CD4-positive, alpha-beta T cell treated with Interleukin-6 at 100 ng/mL for 8 hours (primary cell): ENCODE measurements at places on chromosomes 16 and 17.

DNA sequence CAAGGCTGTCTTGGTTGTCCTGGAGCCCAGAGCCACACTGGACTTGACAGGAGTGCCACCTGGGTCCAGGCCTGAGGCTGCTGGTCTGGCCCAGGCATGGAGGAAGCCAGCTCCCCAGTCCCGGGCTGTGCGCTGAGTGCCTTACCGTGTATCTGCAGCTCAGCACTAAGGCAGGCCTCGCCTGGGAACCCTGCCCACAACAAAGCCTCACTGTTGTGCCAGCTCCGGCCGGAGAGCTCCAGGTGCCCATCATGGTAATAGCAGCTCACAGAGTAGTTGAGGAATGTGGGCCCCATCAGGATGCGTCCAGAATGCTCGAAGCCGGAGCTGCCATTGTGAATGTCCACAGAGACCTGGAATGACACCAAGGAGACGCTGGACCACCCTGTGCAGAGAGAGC is 72.2 kb downstream of the RMI2 start:
- DNase-seq = no peak

DNA sequence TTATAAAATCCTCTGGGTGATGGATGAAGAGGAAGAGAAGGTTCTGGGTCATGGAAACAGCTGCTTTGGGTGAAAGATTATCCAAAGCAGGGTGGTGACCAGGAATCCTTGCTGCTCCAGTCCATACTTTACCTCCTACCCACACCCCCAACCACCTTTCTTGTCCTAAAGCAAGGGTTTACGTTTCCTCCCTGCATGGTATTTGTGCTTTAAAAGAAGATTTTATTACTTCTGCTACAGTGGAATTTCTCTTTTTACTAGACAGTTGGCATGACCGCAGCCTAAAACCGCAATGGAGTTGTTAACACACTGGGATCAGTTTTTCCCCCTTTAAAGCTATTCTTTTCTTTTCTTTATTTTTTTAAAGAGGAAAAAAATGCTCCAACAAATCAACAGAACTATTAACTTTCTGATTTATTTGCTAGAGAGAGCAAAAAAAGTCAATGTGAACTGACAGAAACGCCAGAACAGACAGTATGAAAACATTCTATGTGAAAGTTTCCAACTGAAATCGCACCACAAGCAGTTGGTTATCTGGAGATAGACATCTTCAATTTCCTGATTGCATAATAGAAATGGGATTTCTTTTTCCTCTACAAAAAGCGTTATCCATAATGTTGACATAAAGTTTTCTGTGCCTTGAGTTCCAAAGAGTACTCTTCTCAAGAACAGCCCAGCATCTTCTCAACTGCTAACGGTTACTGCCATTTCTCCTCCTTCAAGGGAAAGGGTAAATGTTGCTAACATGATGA is 236.0 kb downstream of the IRX3 start:
- DNase-seq = no peak

DNA sequence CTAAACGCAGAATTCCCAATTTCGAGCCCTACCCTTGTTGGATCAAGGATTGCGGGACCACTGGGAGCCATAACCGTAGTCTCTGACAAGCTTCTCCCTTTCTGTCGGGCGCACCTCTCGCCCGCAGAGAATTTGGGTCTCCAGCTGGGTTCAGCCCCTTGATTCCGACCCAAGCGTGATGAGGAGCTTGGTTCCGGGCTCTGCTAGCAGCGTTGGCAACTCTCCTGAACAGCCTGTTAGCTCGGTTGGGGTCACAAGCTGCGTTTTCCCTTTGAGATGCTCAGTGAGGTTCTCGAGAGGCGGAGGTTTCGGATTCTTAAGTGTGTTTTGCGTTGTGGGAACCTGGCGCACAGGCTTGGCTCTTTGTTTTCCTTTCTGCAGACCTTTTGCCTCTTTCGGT is 655 bp downstream of the ATXN1L start:
- no peak for DNase-seq

DNA sequence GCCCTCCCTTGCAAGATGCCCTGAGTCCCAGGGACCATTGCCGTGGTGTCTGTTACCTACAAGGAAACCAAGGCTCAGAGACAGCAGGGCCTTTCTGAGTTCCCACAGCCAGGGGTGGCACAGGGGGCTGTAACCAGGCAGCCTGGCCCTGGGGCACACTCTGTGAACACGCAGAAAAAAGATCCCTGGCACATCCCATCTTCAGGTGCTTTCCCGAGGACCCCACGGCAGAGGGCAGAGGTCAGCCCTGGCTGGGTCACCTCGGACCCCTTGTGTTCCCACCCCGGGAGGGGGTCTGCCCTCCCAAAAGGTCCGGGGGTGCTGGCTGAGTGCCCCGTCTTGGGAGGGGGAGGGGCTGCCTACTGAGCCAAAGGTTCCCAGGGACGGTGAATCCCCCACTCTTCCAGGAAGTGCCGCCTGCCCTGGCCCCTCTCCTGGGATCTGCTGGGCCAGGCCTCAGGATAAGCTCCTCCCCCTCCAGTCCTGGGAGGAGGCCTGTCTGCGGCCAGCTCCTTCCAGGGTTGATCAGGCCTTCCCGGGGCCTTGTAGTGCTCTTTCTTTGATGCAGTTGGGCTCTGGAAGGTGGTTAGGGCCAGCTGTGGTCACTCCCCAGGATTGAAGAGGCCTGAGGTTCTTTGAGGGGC is 8.1 kb downstream of the GLIS2 start:
- DNase-seq = no peak

DNA sequence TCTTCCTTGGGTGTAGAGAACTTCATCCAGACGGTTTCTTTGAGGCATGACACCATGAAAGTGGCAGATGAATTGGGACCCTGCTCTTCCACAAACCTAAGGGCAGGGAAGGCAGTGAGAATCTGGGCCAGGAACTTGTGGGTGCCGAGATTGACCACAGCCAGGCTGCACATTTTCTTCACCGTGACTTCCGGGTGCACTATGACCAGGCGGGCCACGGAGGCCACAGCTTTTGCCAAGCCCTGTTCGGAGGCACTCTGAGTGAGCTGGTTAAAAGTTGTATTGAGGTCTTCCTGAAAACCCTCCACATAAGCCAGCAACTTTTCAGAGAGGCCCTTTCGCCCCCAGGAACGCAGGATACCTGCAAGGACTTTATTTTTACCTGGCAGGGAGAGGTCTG is 5.9 kb downstream of the GEMIN4 start:
- no peak for DNase-seq

- DNase-seq = no peak
These were observed 288.7 kb downstream of the SEC14L1 start for GRCh38 chr17:77429369-77429968.

DNA sequence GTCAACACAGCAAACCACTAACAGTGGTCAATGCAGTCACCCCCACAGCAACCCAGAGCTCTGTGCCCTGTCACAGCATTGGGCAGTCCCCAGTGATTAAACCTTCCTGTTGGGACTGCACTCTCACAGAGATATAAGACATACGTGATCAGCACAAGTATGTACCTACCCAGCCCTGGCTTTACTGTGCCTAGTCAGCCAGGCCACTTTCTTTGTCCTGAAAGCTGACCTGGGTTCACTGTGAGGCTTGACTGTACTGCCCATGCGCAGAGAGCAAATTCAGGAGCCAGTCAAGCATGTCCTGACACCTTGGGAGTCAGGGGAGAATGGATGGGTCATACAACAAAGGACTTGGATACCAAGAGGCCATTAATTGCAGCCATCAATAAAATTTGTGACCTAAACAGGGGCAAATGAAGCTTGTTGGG is 10.9 kb upstream of the TMEM170A start:
- DNase-seq = no peak

DNA sequence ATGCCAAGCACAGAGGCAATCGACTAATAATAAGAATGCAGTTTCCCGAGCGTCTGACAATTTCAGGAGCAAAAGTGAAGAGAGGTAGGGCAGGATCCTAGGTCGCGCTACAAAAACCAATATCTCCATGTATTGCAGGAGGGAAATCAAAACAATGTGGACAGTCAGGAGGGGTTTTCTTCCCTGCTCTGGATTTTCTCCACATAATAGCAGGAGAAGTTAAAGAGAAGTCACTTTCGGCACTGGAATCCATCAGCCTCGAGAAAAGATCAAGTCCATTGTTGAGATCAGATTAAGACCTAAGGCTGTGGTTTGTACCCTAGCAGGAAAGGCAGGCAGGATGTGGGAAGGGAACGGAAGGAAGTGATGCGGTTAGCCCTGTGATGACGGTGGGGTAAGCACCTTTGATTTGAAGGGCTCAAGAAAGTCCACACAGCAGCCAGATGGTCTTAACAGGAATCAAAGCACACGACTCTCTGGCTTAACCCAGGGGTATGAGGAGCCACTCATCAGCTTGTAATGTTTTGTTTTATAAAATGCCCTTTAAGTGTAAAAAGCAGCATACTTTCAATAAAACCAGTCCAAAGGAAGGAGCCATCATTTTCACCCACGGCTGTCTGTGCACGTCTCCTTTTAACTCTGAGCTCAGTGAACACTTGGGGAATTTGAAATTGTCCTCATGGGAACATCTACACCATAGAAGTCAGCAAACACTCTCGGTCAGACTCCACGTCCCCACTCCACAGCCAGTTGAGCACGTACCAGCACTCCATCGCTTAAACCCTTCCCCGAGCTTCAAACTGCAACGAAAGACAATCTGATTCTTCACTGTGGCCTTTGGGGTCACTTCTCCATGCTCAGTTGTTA is 15.8 kb upstream of the AKTIP start:
- DNase-seq = peak; percentile 79

DNA sequence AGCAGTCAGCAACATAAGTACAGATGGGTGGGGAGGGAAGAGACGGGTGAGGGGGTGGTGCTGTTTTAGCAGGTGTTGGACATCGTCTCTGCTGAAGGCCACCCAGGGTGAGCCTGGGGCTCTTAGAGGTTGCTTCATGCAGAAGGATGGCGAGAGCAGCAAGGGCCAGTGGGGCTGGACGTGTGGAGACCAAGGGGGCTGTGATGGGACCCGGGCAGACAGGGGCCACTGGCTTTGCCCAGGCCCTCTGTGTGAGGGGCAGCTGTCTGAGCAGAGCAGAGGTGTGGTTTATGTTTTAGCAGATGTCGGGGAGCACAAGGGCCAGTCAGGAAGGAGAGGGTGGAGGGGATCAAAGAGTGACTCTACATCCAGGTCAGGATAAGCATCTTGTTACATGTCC is 4.8 kb downstream of the NARF start:
- DNase-seq = no peak

GRCh38 chr16:58022601-58023371 is 2.8 kb upstream of the MMP15 start:
- no peak for DNase-seq

DNA sequence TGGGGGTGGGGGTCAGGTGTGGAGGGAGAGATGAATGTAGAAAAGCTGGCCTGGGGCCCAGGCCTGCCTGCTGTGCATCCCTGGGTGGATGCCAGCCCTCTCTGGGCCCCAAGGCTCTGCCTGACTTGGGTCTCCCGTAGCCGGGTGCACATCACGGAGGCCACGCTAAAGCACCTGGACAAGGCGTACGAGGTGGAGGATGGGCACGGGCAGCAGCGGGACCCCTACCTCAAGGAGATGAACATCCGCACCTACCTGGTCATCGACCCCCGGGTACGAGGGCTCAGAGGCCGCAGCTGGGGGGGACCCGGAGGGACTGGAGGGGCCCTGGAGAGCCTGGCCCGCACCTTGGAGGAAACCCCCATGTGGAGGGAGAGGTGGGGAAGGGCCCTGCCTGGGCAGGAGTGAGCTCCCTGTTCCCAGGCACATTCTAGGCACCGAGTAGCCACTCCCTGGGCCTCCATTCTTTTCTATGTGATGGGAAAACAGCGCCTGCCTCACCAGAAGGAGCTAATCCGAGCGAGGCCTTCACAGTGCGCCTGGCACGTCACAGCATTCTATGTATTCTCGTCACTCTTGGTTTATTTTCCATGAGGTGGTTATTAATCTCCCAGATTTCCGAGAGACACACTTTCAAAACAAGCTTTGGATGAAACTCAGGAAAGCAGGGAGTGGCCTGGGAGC is 34.7 kb downstream of the ADCY7 start:
- no peak for DNase-seq

DNA sequence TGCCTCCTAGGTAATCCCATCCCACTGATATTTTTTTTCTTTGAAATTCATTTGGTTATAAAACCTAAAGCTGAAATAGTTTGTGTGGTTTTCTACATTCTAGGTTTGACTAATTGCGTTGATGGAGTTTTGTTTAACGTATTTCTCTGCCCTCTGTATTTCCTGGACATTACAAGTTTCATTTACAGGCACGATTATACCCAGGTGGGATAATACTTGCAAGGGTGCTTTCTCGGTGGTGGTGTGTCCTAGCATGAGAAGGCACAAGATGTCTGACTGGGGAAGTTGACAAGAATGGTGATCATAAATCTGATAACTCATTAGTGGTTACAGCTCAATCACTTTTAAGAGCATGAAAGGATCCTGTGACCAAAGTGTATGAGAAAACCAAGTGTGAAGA is 45.0 kb downstream of the DYNLRB2 start:
- DNase-seq = no peak

DNA sequence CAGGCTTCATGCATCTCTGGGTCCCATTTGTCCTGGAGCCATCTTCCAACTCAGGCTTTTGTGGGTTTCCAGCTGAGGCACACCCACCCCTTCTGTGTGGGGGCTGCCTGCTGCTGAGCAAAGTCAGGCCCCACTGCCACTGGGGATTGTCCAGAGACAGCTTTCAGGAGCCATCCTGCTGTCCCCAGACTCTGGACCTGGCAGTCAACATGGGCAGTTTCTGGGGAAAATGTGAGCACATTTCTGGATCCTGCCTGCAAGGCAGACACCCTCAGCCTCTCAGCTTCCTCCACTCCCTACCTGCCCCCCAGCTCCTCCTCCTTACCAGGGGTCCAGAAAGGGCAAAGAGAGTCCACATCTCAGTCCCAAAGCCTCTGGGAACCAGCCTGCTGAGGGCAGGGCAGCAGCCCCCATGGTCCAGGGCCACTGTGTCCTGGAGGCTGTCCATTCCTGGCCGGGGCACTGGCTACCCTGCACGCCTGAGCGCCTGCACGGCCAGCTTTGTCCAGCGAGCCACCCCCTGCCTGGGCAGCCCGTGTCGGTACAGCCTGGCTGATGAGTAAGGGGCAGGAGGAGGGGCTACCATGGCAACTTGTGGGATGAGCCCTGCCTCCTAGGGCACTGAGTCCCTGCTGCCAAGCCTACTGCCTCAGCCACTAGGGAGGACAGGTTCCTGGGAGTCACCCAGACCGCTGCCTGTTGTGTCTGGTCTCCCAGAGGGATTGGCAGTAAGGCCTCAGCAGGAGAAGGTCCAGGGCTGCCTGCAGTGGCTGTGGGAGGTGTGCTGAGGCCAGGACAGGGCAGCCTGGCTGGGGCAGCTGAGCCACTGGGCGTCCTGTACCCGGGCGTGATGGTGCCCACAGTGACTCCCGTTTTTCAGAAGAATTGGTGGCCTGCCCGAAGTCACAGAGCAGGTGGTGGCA is at the start of gene SLC47A2:
Gene SLC47A2 (minus strand): TSS at position 477 of the 923 bp plus-strand sequence. CDS start 29 bp downstream, at position 448.
- no peak for DNase-seq

GRCh38 chr16:58850019-58850677 is 116.0 kb upstream of the GOT2 start:
- no peak for DNase-seq

DNA sequence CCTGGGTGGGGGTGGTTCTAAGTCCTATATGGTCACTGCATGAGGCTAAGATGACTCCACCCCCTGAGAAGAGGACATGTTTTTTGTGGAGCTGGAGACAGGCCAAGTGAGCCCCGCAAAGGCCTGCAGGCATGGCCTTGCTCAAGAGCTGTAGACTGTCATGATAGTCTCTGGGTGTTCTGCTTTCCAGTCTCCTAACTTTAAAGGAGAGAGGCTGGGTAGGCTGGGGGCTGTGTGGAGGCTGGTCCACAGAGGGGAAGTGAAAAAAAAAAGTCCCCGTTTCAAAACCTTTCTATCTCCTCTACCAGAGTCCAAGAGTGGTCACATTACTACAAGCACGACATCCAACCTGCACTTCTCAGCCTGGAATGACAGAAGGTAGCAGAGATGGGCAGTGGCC is 27.1 kb downstream of the CDRT4 start:
- no peak for DNase-seq

GRCh38 chr17:61384354-61384691 is 15.3 kb upstream of the TBX2 start:
- no peak for DNase-seq
